Effector CD8-positive, alpha-beta T cell (primary cell): ENCODE measurements at places on chromosomes 16 and 17.

GRCh38 chr16:19118938-19119431 is 5.2 kb downstream of the ITPRIPL2 start:
- DNase-seq: no peak

DNA sequence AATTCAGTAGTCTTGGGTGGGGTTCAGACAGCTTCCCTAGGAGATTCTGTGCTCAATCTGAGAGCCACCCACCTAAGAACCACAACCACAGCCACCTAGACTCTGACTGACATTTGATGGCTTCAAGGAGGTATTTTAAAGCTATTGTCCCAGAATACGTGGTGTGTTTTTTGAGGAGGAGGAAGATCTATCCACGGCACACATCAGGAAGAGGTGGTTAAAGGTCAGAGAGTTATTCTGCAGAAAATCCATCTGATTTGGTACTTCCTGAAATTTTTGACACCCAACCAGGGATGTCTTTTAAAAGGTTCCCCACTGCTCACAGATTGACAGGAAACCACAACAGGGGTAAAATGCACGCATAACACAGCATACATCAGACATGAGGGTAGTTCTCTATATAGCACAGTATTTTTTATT is 25.1 kb downstream of the SMARCE1 start:
- DNase-seq: no peak

- DNase-seq: no peak
Observed at GRCh38 chr16:177981-178667, 1.6 kb downstream of the HBA1 start.

DNA sequence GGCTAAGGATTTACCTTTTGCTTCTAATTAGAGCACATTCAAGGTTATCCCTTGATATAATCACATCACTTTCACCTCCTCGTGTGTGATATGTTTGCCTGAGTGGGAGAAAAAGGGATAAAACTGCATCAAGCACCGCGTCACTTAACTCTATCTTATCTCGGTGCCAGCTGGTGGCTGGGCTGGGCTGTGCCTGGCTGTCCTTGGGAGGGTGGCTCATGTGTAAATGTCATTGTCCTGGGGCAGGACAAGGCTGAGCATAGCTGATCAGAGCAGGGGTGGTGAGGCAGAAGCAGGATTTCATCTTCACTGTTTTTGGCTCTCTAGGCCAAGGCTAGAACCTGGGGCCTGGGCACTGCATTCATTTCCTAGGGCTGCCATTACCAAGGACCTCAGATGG is 105.3 kb downstream of the RAP1GAP2 start:
- no peak for DNase-seq

DNA sequence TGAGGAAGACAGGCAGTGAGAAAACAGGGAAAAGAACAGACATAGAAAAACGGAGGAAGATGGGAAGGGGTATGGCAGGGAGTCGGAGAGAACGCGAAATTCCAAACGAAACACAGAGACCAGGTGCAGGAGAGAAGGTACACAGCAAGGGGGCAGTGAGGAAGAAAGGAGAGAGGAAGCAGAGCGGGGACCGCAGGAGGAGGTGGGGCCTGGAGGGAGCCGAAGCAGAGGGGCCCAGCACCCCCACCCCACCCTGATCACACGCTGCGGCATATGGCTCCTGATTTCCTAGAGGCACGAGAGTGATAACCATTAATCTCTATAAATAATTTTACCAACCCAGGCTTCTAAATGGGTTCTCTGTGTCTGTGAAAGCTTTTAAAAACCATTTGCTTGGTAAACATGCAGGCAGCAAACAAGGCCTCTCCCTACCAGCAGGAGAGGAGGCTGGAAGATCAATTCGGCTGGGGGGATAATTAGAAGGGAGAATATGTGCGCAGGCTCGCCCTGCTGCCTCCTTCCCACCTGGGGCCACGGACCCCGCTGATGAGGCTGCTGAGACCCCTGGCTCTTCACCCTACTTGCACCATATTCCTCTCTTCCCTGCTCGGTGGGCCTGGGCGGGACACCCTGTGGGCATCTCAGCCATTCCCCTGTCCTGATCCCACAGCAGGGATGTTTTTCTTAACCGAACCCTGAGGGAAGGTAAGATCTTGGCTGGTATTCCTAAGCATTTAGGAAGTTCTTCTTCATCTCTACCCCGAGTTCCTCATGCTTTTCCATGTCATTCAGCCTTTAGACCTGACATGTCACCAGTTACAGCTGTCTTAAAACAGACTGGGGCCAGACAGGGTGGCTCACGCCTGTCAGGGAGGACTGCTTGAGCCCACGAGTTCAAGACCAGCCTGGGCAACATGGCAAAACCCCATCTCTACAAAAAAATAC is 86.7 kb downstream of the TMEM132E start:
- DNase-seq: no peak

DNA sequence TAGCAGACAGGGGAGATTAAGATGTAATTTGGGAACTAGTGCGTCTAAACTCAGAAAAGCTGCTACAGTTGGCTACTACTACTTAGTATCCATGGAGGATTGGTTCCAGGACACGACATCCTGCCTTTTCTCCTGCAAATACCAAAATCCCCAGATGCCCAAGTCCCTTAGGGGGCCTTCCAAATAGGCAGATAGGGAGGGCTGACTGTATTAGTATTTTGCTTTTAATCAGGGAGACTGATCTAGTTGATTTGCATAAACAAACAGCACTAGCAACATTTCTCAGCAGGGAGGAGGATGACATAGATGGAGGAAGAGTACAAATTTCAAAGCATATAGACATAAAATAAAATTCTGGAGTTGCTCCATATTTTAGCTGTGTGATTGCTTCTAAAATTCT is 621.6 kb upstream of the GOT2 start:
- DNase-seq: no peak

- no peak for DNase-seq
Observed at GRCh38 chr17:75959051-75959838, 18.4 kb upstream of the FBF1 start.

- no peak for DNase-seq
Observed at GRCh38 chr16:21283521-21284289, 5.6 kb upstream of the CRYM start.

DNA sequence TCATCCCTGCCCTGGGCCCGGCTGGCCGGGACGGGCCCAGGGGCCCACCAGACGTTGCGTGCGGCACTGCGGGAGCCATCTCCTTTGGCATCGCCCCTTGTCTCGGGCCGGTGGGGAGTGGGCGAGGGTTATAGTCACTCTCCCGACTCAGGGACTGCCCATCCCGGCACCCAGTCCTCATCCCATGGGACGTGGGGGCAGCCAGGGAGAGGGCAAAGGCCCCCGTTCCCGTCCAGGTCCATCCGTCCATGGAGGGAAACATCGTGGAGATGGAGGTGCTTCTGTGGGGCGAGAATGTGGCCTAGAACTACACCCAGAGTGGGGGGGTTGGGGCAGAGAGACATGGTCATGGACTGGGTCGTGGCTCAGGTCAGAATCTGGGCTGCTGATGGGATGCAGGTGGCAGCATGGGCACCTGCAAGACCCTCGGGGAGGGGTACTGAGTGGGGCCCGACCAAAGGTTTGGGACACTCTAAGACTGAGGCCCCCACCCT is 2.4 kb upstream of the WDR90 start:
- DNase-seq: no peak

- DNase-seq: no peak
Observed at GRCh38 chr17:6969323-6969726, 26.5 kb upstream of the ALOX12 start.

DNA sequence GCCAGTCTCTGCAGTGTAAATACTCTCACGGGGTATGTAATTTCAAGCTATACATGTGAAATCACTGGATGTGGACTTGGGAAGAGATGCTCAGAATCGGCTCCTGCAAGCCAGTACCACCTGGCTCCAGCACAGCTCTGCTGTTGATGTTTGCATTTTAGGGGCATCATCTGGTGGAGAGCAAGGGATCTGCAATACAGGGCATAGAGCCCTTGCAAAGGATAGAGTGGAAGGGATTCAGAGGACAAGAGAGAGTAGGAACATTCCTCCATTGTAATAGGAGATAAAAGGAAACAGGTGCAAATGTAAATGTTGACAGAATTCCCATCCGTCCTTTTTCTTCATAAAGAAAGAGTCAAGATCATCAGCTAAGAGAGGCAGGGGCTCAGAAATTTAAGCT is 184.1 kb downstream of the PMP22 start:
- DNase-seq: no peak
